A172 (cell line): ENCODE measurements at places on chromosomes 4 and X. TPM values are rescaled to one million over a fixed set of nuclear protein-coding genes. Genes with fewer than 3 reads are reported as not detected.

GRCh38 chrX:124280294-124280902, 52.1 kb upstream of the TEX13D start:
- DNase-seq: peak; percentile 0

Gene GAGE12J
- not detected in 2 replicates for total RNA-seq

Gene PRR32
- not detected in 2 replicates for total RNA-seq

Gene VEGFD
- 0.12 TPM in 1 of 2 replicates, not detected in the other for total RNA-seq

DNA sequence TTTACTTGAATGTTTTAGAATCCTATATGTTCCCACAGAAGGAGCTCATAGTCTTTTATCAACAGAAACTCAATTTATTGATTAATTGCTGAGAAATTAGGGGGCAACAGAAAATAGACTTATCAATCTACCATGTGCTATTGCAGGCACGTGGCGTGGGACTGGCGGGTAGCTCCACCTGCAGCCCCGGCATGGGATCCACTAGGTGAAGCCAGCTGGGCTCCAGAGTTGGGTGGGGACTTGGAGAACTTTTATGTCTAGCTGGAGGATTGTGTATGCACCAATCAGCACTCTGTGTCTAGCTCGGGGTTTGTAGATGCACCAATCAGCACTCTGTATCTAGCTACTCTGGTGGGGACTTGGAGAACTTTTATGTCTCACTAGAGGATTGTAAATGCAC, 3.3 kb upstream of the OCIAD1 start:
- DNase-seq: no peak

DNA sequence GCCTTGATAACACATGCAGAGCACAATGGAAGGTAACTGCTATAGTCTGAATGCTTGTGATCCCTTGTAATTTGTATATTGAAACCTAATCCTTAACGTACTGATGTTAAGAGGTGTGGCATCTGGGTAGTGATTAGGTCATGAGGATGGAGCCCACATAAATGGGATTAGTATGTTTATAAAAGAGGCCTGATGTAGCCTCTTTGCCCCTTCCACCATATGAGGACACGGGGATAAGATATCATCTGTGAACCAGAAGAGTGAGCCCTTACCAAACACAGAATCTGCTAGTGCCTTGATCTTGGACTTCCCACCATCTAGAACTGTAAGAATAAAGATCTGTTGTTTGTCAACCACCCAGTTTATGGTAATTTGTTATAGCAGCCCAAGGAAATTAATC, 1074.2 kb upstream of the INTU start:
- no peak for DNase-seq

DNA sequence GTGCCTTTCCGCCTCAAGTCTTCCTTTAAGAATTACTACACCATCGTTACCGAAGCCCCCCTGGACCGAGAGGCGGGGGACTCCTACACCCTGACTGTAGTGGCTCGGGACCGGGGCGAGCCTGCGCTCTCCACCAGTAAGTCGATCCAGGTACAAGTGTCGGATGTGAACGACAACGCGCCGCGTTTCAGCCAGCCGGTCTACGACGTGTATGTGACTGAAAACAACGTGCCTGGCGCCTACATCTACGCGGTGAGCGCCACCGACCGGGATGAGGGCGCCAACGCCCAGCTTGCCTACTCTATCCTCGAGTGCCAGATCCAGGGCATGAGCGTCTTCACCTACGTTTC, 2.2 kb downstream of the PCDH10 start:
- peak; percentile 28 for DNase-seq

GRCh38 chr4:8202108-8203051, 3.3 kb downstream of the SH3TC1 start:
- DNase-seq: no peak

Gene NUDT10
- not detected in 2 replicates for total RNA-seq

DNA sequence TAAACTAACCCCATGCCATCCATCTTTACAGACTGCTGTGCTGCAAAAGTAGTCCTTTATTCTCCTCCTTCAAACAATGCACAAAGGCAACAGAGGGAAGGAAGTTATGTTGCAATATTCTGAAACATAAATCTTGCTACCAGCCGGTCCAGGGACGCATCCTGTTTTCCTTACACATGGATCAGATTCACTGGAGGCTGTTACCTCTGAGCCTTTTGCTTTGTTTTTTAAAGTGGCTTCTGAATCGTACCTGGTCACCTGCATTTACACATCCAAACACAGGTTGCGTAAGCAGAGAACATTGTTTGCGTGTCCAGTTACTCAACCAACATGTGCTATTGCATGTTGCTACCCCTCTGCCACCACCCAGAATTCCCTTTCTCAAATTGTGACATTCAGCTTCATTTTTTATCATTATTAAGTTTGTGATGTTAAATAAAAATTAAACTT, 8.8 kb downstream of the PPARGC1A start:
- DNase-seq: peak; percentile 41

DNA sequence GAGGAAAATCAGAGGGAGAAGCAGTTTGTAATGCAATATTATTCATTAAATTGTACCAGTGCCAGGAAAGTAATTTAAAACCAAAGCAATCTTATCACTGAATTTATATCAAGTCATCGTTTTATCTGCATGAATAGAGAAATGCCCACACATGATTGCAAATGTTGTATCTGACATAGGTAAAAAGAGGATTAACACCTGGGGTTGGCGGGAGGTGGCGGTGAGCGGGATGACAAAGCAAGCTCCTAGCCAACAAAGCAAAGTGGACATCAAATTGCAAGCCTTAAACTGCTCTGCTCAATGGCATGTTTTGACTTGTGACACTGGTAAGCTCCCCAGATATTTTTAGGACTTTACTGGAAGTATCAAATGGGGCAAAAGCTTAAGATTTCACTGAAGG, 16.4 kb downstream of the HPGD start:
- DNase-seq: no peak

- peak; percentile 67 for DNase-seq
Measured at GRCh38 chr4:1693131-1693896, 9.2 kb upstream of the FAM53A start.

- no peak for DNase-seq
Measured at GRCh38 chr4:128376303-128376702, 88.7 kb upstream of the PGRMC2 start.

GRCh38 chrX:153381684-153382532, 19.2 kb downstream of the PNMA6E start:
- DNase-seq: peak; percentile 27

Gene FRG1
- total RNA-seq: 108 and 170 TPM in 2 replicates

- peak; percentile 2 for DNase-seq
Measured at GRCh38 chrX:82648062-82648461, 860.0 kb upstream of the POU3F4 start.

GRCh38 chrX:87663421-87663820, 145.8 kb downstream of the KLHL4 start:
- DNase-seq: no peak

- DNase-seq: peak; percentile 20
Measured at GRCh38 chr4:132593717-132594400, 555.2 kb upstream of the PCDH10 start.

- peak; percentile 83 for DNase-seq
Measured at GRCh38 chr4:24850674-24851073, 55.3 kb downstream of the SOD3 start.

Gene LPAR4
- 0.07 TPM in 1 of 2 replicates, not detected in the other for total RNA-seq

Gene GAB3
- total RNA-seq: 0.83 and 0.93 TPM in 2 replicates

Gene DGKQ
- total RNA-seq: 17.4 and 25.0 TPM in 2 replicates

DNA sequence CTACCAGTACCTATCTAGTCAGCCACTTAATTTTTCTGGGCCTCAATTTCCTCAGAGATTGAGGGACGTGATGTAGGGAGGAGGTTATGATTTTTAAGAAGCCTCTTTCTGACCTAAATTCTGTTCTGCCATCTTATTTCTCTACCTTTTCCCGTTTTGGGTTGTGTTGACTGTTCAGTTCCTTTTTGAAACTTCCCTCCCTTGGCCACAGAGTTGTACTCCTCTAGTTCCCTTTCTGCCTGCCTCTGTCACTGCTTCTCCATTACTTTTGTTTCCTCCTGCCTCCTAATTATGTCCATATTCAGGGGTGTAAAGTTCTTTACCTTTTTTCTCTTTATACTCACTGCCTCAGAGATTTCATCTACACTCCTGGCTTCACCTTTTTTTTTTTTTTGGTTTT, 25.4 kb downstream of the CLCN5 start:
- no peak for DNase-seq

GRCh38 chr4:8306511-8307021, 37.0 kb downstream of the HTRA3 start:
- DNase-seq: no peak

- peak; percentile 46 for DNase-seq
Measured at GRCh38 chr4:8278421-8279287, 9.1 kb downstream of the HTRA3 start.

- DNase-seq: no peak
Measured at GRCh38 chrX:39289827-39290226, 488.6 kb downstream of the MID1IP1 start.

DNA sequence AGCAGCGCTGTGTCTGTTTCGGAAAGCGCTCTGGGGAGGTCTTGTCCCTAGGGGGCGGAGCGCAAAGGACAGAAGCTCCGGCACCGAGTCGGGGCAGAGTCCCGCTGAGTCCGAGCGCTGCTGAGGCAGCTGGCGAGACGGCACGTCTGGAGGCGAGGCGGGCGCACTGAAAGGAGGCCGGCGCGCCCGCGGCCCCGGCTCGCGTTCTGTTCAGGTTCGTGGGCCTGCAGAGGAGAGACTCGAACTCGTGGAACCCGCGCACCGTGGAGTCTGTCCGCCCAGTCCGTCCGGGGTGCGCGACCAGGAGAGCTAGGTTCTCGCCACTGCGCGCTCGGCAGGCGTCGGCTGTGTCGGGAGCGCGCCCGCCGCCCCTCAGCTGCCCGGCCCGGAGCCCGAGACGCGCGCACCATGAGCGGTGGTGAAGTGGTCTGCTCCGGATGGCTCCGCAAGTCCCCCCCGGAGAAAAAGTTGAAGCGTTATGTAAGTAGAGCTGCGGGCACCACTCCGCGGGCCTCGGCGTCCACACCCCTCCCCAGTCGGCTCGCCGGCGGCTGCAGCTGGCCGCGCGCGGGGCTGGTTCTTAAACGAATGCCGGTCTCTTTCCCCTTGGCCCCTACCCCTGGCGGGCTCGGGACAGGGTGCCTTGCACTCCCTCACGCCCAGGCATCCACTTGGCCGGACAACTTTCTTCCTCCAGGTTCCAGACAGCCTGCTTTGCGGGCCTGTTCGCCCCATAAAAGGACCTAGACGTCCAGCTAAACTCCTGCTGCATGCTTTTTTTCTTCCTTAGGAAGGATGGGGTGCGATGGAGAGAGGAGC, at the start of gene GAB1:
TSS of gene GAB1 (plus strand) at position 96 of the 819 bp plus-strand sequence. CDS start at position 409, 313 bp downstream.
- peak; percentile 50 for DNase-seq

Gene NSG1
- 7.0 and 9.2 TPM in 2 replicates for total RNA-seq

DNA sequence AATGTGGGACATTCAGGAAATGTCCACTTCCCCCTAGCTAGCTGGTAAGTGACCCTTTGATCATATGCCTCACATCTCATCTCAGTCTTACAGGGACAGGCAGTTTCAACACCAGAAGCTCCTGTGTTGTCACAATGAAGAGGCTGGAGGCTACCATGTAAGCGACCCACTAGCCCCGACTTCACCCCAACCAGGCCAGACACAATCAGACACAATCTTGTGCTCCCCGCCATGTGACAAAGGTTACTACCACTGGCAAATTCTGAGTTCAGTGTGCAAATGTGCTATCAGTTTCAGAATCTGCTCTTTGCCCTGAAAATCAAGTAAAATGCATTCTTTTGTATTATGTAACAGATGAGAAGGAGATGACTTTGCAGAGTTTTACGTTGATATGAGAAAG, 56.9 kb upstream of the STS start:
- no peak for DNase-seq

DNA sequence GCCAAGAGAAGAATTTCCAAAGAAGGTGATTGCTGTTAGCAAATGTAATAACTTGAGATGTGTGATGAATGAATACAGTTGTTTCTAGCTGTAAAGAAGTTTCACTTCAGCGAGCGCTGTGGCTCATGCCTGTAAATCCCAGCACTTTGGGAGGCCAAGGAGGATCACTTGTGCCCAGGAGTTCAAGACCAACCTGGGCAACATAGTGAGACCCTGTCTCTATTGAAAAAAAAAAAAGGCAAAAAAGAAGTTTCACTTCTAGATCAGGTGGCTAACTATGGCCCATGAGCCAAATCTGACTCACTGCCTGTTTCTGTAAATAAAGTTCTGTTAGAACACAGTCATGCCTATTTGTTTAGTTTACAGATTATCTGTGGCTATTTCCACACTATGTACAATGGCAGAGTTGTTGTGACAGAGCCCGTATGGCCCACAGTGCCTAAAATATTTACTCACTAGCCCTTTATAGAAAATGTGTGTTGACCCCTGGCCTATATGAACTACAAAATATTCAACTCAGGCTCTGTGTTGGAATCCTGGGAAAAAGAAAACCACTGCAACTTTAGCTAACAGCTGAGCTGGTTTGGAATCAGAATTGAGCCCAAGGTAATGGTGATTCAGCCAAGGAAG, 54.1 kb upstream of the PRPS1 start:
- DNase-seq: peak; percentile 8

GRCh38 chrX:118550792-118551191, 55.2 kb downstream of the DOCK11 start:
- DNase-seq: no peak

- no peak for DNase-seq
Measured at GRCh38 chr4:109571494-109571893, 11.4 kb downstream of the MCUB start.

GRCh38 chrX:78029663-78030062, 60.2 kb upstream of the PGAM4 start:
- DNase-seq: peak; percentile 28

DNA sequence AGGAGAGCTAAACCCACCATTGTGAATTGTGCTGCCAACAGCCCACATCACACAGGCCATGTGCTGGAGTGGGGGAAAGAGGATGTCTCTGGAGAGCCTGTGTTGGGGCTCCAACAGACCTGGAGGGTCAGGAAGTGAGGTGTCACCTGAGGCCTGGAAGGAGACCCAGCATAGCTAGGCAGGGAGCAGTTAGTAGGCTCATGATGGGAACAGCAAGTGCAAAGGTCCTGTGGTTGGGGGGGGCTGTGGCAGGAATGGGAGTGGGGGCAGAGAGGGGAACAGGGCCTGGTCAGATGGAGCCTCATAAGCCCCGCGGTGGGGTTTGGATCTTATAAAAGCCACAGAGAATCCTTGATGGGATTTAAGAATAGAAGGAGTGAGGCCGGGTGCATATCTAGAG, 35.9 kb upstream of the GPR78 start:
- DNase-seq: no peak
